ENCODE measurements at places on chromosomes 2 and 18.

GRCh38 chr2:225895126-225895525 is 495.6 kb downstream of the NYAP2 start:
- DNase-seq: no peak

- peak; percentile 31 for DNase-seq
Observed at GRCh38 chr2:105802587-105802986, 57.9 kb downstream of the NCK2 start.

GRCh38 chr18:61727241-61728193 is 165.3 kb downstream of the RNF152 start:
- DNase-seq: no peak

DNA sequence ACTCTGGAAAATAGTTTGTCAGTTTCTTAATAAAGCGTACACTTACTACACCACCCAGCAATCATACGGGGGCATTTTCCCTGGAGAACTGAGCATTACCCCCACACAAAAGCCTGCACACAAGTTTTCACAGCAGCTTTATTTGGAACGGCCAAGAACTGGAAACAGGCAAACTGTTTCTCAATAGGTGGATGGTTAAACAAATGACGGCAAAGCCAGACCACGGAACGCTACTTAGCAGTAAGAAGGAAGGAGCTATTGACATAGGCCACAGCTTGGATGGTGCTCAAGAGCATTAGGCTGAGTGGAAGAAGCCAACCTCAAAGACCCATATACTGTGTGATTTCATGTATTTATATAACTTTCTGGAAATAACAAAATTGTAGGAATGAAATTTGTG is 9.0 kb downstream of the MALL start:
- DNase-seq: no peak

DNA sequence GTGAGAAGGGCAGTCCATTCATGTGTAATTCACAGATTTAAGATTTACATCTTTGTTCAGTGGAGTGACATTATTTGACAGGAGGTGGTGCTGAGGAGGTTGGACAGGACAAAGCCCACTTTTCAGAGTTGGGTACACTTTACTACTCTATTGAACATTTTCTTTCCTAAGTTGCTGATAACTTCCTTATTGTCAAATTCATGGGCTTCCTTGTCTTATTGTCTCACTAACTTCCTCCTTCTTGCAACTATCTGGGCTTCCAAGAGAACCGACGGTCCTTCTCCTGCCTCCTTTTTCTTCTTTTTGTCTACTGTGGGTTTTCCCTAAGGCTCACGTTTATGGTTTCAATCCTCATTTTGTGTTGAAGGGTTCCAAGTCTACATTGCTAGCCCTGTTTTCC is 67.7 kb upstream of the DNMT3A start:
- DNase-seq: no peak

GRCh38 chr2:107407017-107407416 is 419.7 kb upstream of the RGPD4 start:
- no peak for DNase-seq

DNA sequence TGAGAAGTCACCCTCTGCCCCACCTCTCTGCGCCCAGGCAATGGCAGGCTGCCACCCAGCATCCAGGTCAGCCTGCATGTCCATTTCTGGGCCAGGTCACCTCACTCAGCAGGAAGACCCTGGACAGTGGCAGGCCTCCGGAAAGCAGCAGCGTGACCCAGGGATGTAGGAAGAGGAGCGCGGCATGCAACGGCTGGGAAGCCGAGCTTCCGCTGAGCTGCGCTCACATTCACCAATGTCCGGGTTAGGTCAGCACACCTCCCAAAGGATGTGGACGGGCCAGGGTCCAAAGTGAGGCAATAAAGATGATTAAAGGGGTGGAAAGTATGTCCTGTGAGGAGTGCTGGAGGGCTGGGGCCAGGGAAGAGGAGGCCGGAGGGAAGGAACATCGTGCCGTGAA is 174.5 kb downstream of the CTIF start:
- DNase-seq: no peak

DNA sequence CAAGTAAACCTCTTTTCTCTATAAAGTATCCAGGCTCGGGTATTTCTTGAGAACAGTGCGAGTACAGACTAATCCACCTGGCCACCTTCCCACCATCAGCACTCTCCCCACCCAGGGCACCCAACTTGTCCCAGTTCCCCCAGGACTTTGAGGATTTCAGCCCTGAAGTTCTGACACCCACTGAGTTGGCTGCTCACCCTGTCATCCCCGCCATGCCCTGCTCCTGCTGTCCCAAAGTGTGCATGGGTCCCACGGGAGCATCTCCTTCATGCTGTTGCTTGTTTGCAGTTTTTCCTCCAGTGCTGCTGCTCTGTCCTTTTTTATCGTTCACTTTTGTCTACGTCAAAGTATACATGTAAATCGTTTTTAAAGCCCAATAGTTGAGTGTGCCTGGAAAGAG is 273.9 kb downstream of the PHLPP1 start:
- DNase-seq: no peak

GRCh38 chr2:62858231-62858832 is 152.8 kb downstream of the EHBP1 start:
- DNase-seq: no peak

- no peak for DNase-seq
Observed at GRCh38 chr2:106521016-106521415, 33.9 kb downstream of the CD8B2 start.

GRCh38 chr2:166084301-166084700 is 43.5 kb downstream of the SCN1A start:
- DNase-seq: no peak

- DNase-seq: no peak
Observed at GRCh38 chr18:30650499-30650898, 392.0 kb downstream of the DSC3 start.

DNA sequence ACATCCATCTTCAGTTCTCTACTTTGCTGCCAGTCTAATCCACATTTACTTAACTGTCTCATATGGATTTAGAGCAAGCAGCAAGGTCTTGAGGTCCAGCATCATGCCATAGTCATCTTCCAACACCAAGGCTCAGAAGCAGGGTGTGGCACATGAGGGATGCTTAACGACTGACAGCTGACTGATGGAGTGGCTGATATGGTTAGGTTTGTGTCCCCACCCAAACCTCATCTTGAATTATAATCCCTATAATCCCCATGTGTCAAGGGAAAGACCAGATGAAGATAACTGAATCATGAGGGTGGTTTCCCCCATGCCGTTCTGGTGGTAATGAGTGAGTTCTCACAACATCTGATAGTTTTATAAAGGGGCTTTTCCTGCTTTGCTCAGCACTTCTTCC is 257.3 kb downstream of the NBAS start:
- DNase-seq: no peak

DNA sequence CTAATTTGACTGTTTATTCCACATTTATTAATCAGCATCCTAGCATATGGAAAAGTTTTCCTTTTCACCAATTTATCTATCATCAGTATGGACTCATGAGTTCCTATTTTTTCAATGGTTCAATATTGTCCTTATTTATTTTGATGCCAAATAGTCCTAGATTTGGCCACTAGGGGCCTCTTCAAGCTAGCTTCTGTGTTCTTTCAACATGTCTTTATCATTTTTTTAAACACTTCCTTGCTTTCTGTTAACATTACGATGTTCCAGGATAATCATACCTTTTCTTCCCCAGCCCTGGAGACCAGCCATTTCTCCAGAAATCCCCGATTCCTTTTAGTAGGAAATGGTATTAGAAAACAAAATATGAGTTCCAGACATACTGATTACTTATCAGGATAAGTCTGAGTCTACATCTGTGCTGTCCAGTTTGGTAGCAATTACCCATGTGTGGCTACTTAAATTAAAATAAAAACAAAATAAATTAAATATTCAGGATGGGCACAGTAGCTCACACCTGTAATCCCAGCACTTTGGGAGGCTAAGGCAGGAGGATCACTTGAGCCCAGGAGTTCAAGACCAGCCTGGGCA is 70.6 kb downstream of the RPE start:
- DNase-seq: no peak

DNA sequence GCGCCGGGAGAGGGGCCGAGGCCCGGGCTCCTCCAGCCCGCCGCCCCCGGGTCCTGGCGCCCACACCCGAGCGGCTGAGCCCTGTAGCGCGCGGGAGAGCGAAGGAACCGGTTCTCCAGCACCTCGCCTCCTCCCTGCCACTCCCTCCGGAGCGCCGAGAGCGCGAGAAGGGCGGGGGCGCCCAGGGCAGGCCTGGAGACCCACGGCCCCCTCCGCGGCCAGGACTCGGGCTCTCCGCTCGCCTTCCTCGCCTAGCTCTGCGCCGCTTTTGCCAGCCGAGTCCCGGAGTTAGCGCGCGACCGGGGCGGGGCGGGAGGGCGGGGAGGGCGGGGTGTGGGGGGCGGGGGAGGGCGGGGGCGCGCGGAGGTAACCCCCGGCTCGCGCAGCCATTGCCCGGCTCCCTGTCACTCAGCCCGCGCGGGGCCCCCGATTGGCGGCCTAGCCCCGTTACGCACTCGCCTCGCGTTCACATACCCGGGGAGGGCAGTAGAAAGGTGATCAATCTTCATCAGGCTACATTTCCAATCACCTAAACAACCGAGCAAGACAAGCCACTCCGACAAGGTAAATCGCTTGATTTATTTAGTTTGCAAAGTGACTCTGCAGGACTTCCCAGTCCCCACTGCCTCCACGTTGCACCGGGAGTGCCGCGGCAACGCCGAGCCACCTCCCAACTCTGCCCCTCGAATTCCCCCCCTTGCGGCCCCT is at the start of gene OTX1:
OTX1 (plus strand) TSS at position 497 of the 708 bp plus-strand sequence. CDS start 2,161 bp downstream, outside the sequence.
- no peak for DNase-seq

DNA sequence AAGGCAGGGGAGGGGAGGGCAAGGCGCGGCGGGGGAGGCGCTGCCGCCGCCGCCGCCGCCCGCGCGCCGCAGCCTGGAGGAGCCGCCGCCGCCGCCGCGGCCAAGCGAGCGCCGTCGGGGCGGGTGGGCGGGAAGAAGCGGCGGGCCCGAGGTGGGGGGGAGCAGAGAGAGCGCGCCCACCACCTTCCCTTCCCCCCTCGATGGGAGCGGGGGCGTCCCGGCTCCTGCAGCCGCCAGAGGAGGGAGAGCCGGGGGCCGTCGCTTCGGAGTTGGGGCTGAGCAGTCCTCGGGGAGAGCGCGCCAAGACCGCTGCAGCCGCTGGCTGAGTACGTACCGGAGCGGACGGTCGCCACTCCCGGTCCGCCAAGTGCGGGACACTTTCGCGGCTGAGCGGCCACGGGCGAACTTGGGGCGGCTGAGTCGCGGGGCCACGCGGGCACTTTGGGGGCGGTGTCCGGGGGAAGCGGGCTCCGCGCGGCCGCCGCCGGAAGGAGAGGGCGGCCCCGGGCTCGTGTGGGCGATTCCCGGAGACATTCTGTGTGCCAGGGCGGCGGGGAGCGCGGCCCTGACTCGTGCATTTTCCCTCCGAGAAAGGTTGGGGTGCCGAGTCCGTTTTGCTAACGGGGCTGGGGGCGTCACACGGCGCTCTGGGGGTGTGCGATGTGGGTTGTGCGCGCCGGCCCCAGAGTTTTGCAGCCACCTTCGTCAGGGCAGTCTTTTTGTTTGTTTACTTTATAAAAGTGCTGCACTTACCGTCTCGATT is at the start of gene NAB1:
NAB1 (plus strand) TSS at position 49 of the 763 bp plus-strand sequence. CDS start 10,094 bp downstream, outside the sequence.
- peak; percentile 71 for DNase-seq

- no peak for DNase-seq
Observed at GRCh38 chr2:169178364-169178763, 109.0 kb downstream of the DHRS9 start.

DNA sequence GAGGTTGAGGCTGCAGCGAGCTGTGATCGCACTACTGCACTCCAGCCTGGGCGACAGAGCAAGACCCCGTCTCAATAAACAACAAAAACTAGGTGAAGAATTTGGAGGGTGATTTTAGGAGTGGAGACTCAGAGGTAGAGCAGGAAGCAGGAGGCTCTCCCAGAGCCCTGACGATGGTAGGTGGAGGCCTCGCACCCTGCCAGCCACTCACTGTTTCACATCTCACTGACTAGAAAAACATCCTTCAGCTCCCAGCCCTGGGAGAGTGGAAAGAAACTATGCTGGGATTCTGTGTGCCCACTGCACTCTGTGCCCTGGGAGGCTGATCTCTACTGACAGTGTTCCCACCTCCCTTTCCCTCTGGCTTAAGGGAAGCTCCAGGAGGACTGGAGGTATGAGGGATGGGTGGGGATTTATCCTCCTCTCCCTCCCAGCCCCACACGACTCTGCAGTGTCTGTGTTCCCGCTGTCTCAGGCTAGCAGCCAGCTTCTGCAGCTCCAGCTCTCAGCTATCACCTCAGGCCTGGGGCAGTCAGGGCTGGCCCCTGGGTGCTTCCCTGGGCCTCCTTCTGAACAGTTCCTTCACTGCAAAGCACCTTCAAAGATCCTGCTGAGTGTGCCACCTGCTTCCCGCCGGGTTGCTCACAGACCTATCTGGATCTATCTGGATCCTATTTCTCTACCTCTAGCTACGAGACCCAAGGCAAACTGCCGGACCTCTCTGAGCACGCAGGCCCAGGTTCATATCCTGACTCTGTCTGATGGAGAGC is 9.6 kb downstream of the CIB4 start:
- no peak for DNase-seq

- no peak for DNase-seq
Observed at GRCh38 chr18:50776383-50776782, 43.4 kb downstream of the MRO start.
